Bladder microvascular endothelial cell (primary cell): ENCODE measurements at places on chromosomes 7 and 10. TPM values are rescaled to one million over a fixed set of nuclear protein-coding genes. Genes with fewer than 3 reads are reported as not detected.

Gene CTAGE4
- not detected in 2 replicates for total RNA-seq

Gene SLC29A4
- 0.49 and 3.0 TPM in 2 replicates for total RNA-seq

Gene HOXA3
- total RNA-seq = 0.97 and 2.3 TPM in 2 replicates

Gene XRCC2
- total RNA-seq = 3.1 and 4.8 TPM in 2 replicates

Gene NXPH1
- total RNA-seq = not detected in 2 replicates

Gene MMD2
- total RNA-seq = not detected in 2 replicates

Gene CALHM1
- not detected in 2 replicates for total RNA-seq

Gene MRC1
- 2.1 and 281 TPM in 2 replicates for total RNA-seq

Gene PDE6C
- total RNA-seq = not detected in 2 replicates

Gene C7orf57
- 0.19 TPM in 1 of 2 replicates, not detected in the other for total RNA-seq

Gene BMPER
- total RNA-seq = 0.16 and 5.4 TPM in 2 replicates

Gene CAMK2B
- total RNA-seq = under 0.01 and 0.57 TPM in 2 replicates

Gene GARIN1A
- 0.16 and 0.25 TPM in 2 replicates for total RNA-seq
